ENCODE measurements at places on chromosomes 4 and X. TPM values are rescaled to one million over a fixed set of nuclear protein-coding genes. Genes with fewer than 3 reads are reported as not detected.

Gene CXCL1
- total RNA-seq, result 31.3 TPM

Gene MAGEA8
- total RNA-seq, result not detected

Gene MGAT4D
- total RNA-seq, result not detected

Gene CD40LG
- 0.33 TPM for total RNA-seq

GRCh38 chr4:94412658-94413038 is 39.1 kb upstream of the PDLIM5 start:
- DNase-seq, result no peak

- DNase-seq, result no peak
Observed at GRCh38 chr4:185792384-185793115, 19.4 kb downstream of the SORBS2 start.

DNA sequence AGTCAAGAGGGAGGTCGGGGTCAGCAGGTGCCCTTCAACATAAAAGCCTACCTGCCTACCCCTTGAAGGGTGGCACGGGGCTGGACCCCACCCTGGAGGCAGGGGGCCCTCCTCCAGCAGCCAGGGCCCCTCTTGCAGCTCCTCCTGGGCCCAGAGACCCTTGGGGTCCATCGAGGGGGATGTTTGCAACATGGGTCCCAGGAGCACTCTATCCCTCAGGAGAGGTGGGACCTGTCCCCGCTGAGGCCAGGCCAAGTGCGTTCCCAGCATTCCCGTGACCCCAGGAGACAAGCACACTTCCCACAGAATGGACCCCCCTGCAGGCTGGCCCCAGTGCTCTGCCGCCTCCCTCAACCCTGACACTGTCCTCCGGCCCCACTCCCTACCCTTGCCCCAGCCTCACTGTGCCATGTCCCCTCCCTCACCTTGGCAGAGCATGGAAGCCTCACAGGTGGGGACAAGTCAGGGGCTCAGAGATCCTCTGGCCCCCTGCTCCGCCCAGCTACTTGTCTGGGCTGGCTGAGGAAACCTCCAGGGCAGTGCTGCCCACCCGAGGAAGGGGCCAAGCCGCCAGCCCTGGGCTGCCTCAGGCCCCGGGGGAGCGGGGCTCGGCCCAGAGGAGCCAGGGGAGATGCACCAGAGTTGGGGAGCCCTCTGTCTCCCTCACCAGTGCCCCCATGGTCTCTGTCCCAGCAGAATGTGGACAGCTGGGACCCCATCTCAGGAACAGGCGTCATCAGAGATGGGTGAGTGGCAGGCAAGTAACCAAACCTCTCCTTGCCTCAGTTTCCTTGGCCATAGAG is 2.2 kb downstream of the MXD4 start:
- no peak for DNase-seq

- no peak for DNase-seq
Observed at GRCh38 chrX:12789976-12790375, 1.2 kb upstream of the PRPS2 start.

Gene AFF2
- total RNA-seq, result 4.6 TPM

DNA sequence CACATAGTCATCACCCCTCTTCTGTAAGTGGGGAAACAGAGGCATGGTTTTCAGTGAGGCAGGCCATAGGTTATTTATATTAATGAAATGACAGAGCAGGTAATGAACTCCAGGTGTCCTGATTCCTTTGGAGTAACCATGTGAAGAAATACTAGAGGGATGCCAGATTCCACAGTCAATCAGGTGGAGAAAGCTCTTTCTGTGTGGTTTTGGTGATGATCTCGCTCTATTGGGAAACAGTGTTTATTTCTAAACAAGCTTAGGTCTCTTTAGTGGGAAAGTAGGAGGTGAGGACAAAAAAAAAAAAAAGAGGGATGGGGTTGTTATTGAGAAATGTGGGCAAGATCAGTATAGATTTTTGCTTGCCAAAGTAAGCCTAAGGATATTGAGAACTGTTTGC is 12.2 kb downstream of the DOCK11 start:
- no peak for DNase-seq

GRCh38 chr4:21888195-21888976 is 60.2 kb downstream of the KCNIP4 start:
- DNase-seq, result no peak

DNA sequence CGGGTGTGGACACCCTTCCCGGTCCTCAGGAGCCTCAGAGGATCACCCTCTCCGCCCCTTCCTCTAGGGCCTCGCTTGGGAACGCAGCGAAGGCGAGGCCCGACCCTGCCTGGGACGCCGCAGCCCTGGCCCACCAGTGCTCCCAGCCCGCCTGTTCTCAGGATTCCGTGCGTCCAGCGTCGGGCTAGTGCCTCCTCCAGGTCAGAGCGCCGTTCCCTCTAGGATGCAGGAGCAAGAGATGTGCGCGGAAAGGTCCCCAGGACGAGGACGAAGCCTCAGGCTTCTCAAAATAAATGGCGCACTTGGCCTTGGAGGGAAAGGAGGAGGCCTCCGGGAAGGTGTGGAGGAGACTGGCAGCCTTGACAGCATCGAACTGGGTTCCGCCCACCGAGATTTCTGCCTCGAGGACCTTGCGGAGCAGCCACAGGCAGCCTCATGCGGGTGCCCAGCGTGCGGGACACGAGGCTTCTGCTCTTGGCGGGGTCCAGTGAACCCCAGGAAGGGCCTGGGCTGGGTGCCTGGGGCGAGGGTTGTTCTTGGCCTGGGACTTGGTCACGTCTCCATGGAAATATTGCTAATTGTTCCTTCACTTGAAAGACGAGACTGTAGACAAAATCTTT is 35.1 kb downstream of the PITX2 start:
- DNase-seq, result no peak

DNA sequence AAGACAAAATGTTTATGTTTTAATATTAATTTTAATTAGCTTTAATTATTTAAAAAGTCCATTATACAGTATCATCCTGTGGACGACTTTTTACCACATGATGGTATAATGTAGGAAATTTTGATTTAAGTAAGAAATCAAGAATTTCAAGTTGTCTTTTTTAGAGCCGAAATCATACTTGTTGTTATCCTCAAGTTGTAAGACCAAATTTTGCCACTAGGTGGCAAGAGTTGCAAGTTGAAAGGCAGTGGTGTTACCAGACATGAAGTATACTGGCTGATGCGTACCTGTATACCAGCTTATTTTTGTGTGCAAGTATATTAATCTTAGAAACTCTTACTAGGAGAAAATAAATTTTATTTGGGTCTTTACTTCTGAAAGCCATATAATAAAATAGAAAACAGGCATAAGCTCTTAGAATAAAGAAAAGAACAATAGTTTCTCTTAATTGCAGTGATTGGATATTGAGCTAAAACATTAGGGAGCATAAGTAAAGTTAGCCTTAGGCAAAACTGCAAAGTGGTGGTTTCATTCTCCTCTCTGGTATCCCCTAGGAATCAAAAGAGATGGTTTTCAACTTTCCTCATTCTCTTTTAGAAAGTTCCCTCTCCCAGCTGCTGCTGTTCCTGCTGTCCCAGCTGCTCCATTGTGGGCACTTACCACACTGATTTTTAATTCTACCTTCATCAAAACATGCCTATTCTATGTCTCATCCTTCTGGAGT is 118.0 kb upstream of the WDFY3 start:
- DNase-seq, result no peak

DNA sequence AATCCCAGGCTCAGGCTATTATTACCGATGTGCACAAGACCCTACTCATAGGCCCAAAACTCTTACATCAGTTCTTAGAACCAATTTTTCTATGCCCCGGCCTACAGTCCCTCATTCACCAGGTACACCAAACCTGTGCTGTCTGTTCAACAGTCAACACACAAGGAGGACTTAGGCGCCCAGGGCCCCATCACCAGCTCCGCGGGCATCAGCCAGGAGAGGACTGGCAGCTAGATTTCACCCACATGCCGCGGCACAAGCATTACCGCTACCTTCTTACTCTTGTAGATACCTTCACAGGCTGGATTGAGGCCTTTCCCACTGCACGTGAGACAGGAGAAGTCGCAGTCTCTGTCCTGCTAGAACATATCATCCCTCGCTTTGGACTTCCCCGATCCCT is 962.5 kb downstream of the RPA4 start:
- no peak for DNase-seq

Gene OTOP1
- total RNA-seq, result not detected

Gene LRRC66
- 0.33 TPM for total RNA-seq

DNA sequence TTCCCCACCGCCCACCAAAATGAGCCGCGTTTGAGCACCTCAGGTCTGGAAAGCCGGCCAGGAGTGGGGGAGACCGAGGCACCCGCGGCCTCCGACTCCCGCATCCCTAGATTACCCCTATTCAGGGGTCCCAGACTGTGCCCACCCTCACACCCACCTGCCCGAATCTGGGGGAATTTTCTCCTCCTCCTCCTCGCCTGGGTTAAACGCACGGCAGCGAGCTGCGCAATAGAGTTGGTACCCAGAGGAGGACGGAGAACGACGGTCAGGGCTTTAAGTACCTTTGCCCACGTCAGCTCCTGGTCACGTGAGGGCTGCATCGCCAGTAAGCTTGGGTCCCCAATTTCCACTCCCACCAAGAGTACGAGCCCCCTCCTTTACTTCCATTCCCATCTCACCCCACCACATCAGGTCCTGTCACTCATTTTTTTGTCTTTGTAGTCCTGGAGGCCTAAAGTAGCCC is at the start of gene ARMCX2:
TSS of gene ARMCX2 (minus strand) at position 250 of the 463 bp plus-strand sequence. CDS start 2,262 bp downstream, outside the sequence.
- DNase-seq, result peak; percentile 40

DNA sequence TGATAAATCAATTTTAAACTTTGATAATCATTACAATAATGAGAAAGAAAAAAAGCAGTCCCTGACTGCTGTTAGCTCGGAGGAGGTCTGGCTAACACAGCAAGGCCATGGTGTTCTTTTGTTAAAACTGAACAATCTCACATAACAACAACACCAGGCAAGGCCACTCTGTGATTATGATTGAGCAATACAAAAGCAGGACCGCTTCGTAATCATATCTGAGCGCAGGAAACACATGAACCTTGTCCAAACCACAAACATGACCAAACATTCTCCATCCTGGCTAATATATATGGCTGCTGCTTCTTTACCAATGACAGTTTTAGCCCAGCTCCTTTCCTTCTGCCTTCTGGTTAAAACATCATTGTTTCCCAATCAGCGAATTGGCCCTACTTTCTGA is 76.8 kb upstream of the DDX53 start:
- no peak for DNase-seq

GRCh38 chr4:135548711-135549110 is 1347.1 kb upstream of the PABPC4L start:
- no peak for DNase-seq

DNA sequence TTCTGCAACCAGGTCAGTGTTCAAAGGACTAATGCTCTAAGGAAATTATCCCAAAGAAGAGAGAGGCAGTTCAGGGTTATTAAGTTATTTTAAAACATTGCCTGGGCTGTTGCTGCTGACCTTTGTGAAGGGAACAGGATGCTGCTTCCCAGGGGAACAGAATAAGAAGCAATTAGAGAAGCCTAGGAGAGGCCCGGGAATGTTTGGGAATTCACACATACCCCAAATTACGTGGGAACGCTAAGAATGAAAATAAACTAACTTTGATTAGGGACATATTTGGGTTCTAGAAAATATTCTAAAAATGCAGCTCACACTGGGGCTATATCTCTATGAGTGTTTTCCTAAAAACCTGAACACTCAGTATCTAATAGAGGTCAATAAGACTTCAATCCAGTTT is 243.1 kb upstream of the FTHL17 start:
- no peak for DNase-seq

DNA sequence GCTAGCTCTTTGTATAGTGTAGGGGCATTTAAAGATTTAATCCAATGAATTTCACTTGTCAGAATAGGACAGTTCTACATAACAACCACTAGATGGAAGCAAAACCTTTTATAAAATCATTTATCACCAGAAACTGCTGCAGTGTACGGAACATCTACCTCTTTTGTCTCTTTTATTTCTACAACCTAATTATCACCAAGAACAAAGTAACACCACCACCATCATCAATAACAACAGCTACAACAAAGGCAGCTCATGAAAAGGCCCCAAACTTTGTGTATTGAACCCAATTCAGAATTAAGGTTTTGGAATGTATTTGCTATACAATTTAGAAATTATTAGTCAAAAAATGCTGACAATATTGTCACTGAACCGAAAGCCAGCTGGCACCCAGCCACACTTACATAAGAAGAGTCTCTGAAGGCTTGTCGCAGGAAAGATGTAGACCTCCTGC is 260.9 kb upstream of the RPS6KA3 start:
- no peak for DNase-seq

Gene P2RY4
- 1.3 TPM for total RNA-seq

Gene LANCL3
- 0.33 TPM for total RNA-seq

- DNase-seq, result no peak
Observed at GRCh38 chr4:23153076-23153475, 460.3 kb downstream of the GBA3 start.

Gene RAB39B
- total RNA-seq, result 1.3 TPM

GRCh38 chrX:140050906-140051305 is 85.6 kb upstream of the CXorf66 start:
- no peak for DNase-seq

Gene ERVMER34-1
- total RNA-seq, result not detected

Gene TRIM75
- total RNA-seq, result not detected

Gene CXCL10
- total RNA-seq, result not detected

Gene FAM149A
- total RNA-seq, result 22.9 TPM

DNA sequence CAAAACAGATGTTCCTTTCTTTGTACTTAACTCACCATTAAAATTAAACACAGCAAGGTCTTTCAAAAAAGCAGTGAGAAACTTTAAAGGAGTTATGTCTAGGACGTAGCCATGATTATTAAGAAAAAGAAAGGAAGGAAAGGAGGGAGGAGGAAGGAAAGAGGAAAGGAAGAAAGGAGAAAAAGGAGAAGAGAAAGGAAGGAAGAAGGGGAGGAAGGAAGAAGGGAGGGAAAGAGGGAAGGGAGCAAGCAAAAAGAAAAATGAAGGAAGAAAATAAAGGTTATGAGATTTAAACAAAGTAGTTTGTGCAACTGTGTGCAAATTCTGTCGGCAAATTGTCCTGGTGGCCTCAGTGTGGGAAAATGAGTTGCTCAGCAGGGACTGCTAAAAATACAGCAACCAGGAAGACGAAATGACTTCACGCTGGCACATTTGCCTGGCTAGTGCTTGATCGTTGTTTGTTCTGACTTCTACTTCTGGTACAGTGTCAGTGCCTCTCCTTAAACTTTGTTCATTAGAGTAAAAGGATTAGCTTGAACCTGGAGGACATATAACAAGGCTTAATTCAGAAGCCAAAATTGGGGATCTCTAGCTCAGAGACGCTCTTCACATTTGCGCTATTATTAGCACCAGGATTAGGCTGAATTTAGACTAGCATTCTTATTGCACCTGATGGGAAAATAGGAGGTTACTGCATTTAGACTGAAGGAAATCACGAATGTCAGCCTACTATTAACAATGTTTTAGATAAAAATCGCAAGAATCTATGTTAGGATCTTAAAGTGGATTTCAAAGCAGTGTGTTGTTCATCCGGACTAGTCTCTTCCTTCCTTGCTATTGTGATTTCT is 81.2 kb downstream of the DCK start:
- DNase-seq, result no peak

Gene P2RY8
- total RNA-seq, result 3.2 TPM

Gene MAGEA2B
- not detected for total RNA-seq

DNA sequence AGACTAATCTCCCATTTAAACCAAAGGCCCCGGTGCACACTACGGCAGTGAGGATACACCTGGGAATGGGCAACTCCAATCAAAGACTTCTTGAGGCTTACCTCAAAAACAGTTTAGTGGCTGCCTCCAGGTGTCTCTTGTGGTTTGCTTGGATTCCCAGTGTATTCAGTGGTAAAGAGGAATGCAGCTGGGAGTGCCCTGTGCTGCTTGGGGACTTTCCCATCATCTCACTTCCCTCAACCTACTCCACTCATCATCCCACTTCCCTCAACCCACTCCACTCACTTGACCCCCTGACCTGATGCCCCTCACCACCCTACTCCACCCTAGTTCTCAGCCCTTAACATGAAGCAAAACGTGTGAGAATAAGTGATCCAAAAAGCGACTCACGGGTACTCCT is 177.3 kb upstream of the ETNPPL start:
- no peak for DNase-seq

GRCh38 chr4:2394528-2394927 is 23.9 kb downstream of the ZFYVE28 start:
- DNase-seq, result no peak

Gene TLR7
- 1.3 TPM for total RNA-seq

Measured in breast epithelium (tissue), 4 donors.